ENCODE measurements at places on chromosomes 13 and 19. TPM values are rescaled to one million over a fixed set of nuclear protein-coding genes. Genes with fewer than 3 reads are reported as not detected.

Gene ZNF460
- total RNA-seq: 46.5 TPM

Gene ANGPTL8
- total RNA-seq: 1.8 TPM

Gene C13orf42
- total RNA-seq: not detected

Gene SEMA6B
- total RNA-seq: 4.4 TPM

Gene ZNF600
- total RNA-seq: 4.4 TPM

Gene LYL1
- total RNA-seq: 5.5 TPM

Gene ZNF723
- not detected for total RNA-seq

Gene FXYD1
- total RNA-seq: 20.5 TPM

Gene PPP1R15A
- total RNA-seq: 282 TPM

Measured in omental fat pad (tissue), 4 donors.